ENCODE measurements at places on chromosomes 1 and 21.

- DNase-seq = no peak
Observed at GRCh38 chr1:241485554-241485992, 34.0 kb downstream of the FH start.

- DNase-seq = no peak
Observed at GRCh38 chr1:74952786-74953185, 181.4 kb upstream of the LHX8 start.

DNA sequence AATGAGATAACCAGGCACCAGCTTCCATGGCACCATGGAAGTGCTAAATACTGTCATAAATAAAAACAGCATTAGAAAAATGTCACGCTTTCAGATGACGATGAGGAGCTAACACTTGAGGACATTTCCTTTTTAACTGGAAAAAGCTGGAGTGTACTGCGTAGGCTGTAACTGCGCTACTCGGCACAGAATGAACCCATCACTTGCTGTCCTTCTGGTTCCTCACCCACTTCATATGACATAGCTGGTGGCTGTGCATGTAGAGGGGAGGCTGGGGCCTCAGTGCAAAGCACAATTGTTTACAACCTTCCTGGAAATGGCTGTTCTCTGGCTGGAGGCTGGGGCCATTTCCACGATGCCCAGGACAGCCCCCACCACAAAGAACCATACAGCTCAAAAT is 55.7 kb downstream of the NTPCR start:
- DNase-seq = no peak

DNA sequence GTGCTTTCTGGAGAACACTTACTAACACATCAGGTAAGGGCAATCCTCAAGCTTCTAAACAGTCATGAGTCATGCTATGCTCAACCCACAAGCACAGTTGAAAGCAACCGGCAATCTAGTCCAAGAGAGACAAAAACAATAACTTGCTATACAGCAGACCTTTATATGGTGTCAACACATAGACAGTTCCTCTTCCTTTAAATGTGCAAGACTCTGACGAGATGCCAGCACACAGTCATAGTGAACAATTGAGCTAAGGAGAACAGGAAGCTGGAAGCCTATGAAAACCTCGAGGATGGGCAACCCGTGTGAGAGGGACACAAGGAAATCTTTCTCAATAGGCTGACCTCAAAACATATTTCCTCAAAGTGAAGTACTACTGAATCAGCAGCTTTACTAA is 5.3 kb downstream of the ADIPOR1 start:
- peak; percentile 88 for DNase-seq

- DNase-seq = no peak
Observed at GRCh38 chr1:209405183-209405814, 178.2 kb upstream of the CAMK1G start.

DNA sequence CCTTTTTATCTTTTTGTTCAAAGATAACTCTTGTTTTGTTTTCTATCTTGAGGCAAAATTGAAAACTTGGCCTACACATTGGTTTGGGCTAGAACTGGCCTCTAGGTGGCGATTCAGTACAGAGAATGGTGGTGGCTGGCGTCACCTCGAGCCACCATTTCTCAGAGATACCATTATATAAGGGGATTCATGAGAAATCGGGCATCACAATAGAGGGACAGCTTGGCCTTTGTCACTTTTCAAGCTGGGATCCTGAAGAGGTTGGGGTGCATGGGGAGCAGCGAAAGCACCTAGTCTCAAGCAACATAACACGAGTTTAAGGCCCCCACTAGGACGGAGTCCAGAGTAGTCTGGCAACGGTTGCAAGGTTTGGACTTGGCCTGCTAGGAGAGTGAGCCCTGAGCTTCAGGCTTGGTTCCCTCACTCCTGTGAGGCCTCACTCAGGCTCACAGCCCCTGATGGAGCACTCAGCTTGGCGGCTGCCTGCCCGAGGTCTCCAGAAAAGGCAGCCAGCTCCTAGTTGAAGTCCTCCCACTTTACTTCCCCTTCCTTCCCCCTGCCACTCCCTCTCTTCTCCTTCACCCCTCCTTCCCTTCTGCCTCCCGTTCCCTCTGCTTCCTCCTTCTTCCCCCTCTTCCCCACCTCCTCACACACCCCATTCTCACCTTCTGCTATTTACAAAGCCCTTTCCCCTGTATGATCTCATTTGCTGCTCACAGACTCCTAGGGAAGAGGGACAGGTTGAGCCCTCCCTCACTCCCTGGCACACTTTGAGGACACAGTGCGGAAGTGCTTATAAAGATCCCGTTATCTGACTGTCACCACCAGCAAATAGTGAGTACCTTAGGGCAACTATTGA is 67.8 kb downstream of the LRIG2 start:
- peak; percentile 63 for DNase-seq

DNA sequence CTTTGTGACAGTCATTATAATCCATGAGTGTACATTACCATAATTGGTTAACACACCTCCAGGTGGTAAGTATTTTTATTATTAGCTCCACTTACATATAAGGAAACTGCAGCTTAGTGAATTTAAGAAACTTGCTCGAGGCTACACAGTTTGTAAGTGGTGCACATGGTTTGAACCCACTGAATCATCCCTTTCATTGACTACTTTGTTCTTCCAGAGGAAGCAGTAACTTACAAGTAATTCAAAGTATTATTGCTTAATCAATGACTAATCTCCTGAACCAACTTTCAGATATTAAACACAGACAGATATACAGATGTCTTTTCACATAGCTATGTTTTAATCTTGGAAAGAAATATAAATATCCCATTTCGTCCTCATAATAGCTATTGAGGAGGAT is 18.7 kb upstream of the CLDN8 start:
- DNase-seq = no peak

- DNase-seq = no peak
Observed at GRCh38 chr1:33601751-33602150, 129.3 kb downstream of the ZSCAN20 start.

- DNase-seq = no peak
Observed at GRCh38 chr1:241479294-241479693, 40.3 kb downstream of the FH start.

DNA sequence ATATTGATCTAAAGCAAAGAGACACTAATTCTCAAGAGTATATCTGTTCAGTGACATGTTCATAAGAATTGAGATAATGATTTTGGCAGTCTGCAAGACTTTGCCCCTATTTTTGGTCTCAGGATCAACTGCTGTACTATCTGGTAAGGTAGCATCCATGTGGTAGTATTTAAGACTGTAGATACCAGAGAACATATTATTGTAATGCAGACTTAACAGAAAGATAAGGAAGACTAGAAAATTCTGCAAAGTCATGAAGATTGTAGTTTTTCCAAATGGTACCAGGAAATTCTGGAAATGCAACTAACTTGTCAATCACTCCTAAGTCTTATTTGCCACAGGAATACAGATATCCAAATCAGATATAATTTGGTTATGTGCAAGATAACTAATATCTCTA is 35.1 kb downstream of the RNF2 start:
- DNase-seq = no peak

DNA sequence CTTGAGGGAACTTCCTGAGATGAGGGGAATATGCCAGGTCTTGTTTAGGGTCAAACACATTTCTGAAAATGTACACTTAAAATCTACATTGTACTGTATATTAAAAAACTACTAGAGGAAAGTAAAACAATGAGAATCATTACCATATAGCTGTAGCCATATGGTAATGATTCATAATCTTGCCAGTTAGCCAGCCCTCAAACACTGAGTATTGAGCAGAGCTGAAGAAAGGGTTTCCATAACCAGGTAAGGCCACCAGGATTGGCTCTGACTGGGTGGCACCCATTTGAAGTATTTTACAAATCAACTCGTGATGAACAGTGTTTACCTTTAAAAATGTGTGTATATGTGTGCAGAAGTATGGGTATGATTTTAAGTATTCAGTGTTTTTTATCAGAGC is 226.7 kb downstream of the SLC45A1 start:
- DNase-seq = no peak

GRCh38 chr21:39612233-39613040 is at the start of gene B3GALT5:
Gene B3GALT5, plus strand, starts transcription at chr21:39612940. Its CDS starts 47,620 bp downstream, at chr21:39660560.
- DNase-seq = no peak

DNA sequence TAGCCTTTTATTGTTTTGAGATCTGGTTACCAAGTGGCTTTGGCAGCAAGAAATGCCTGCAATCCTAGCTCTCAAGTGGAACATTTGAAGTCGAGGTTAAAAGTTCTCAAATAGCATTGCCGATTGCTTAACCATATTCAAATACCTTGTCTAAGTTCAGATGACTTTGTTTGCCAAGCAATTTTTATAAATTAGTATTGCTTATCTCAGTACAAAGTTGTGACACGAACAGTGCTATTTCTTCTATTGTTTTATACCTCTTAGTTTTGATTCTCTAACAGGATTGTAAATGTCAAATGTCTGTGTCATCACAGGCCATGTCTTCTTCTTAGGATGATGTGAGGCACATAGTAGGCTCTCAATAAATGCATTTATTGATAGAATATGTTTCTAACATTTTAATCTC is 633.3 kb downstream of the PTPRC start:
- DNase-seq = no peak

GRCh38 chr1:11720525-11720924 is 15.4 kb upstream of the AGTRAP start:
- no peak for DNase-seq

- DNase-seq = no peak
Observed at GRCh38 chr1:242673652-242674051, 149.2 kb upstream of the PLD5 start.

- no peak for DNase-seq
Observed at GRCh38 chr1:15997076-15997585, 6.9 kb upstream of the SRARP start.

DNA sequence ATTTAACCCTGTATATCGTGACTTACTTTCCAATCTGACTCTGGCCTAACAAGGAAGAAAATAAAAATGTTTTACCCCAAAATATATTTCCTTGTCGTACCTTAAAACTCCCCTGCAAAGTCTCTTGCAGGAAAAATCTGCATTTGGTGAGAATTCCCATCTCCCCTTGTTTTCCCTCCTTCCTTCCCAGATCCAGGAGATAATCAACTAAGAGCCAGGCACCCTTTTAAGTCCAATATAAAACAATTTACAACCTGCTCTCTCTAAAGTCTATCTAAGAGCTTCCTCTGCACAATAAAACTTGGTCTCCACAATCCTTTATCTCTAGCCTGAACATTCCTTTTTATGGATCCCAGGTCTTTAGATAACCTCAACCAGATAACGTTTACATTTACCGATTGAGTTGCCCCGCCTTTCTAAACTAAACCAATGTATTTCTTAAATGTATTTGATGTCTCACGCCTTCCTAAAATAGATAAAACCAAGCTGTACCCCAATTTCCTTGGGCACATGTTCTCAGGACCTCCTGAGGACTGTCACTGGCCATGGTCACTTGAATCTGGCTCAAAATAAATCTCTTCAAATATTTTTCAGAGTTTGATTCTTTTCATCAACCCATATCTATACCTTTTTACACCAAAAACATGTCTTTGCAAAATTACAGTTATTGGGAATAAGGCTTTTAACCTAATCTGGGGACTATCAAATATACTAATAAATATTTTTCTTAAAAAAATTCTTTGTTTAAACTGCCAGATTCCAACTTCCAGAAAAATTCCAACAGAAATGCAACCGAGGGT is 993 bp downstream of the DDX59 start:
- peak; percentile 7 for DNase-seq
